ENCODE measurements at places on chromosomes 13 and 19.
A peak's percentile ranks its signal among the peaks of the same experiment; 100 is the strongest.

DNA sequence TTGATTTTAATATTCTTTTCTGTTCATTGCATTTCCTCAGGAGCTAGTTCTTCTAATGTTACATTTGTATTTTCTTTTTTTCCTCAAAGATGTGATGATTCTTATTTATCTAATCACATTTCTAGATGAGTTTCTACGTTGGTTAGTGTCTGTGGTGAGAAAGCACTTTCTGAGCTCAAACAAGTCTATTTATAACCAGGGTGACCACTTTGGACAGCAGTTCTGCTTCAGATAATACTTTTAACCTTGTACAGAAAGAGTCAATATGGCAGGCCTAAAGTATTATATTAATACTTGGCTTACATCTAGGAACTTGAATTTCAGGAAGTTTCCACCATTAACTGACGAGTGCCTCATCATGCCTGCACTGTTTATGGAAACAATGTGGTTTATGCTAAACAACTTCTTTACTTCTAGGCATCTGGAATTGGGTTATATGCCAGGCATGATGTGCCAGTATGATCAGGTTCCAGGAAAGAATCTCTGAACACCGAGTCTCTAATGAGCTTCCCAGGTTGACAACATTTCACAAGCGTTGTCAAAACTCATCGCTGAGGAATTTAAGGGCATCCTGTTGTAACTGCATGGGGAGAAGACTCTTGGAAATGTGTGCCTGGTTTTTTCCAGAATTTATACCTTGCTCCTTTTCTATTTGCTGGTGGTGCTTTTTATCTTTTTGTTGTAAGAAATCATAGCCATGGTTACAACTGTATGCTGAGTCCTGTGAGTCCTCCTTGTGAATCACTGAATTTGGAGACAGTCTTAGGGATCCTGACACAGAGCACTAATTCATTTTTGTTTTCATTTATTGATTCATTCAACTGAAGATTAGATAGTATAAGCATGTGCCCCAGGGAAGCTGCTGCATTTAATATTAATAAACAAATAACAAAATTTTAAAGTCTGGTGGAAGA, 344.4 kb upstream of the PCDH9 start:
- peak; percentile 98 for DNase-seq

- DNase-seq, result no peak
Observed at GRCh38 chr13:112838842-112839117, 130.2 kb upstream of the MCF2L start.

DNA sequence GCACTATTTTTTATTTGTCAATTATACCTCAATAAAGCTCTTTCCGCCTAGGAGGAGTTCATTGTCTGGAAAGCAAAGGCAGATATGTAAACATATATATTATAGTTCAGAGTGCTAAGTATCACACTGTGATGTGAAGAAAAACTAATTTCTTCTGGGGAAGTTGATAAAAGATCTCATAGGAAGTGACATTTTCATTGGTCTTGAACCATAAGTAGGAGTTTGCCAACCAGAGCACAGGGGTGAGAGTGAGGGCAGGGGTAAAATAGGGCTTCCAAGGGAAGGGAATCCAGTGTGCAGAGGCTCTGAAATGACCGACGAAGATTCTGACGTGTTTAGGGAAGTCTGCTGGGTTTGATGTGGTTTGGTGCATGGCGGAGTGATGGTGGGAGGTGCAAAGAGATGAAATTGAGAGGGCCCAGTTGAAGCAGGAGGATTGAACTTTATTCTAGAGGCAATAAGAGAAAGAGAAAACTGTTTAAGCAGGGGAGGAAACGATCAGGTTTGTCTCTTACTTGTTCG, 780 bp upstream of the GTF2F2 start:
- no peak for DNase-seq

GRCh38 chr13:71285700-71286099, 581.3 kb downstream of the DACH1 start:
- no peak for DNase-seq

GRCh38 chr13:80655778-80656511, 315.0 kb upstream of the SPRY2 start:
- no peak for DNase-seq

DNA sequence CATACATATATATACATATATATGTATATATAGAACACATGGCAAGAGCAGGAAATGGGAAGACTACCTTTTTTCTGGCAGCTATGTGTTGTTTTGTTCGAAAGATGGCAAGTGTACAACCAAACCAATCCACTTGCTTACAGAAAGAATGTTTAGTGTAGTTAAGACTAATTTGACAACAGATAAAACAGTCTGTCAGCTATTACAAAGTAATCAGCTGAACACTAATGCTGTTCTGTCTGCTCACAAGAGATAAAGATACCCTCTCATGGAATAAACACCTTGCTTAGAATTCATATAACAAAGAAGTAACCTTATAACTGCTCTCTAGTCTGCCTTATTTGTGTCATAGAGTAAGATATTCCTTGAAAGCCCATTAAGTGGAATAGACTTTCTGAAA, 858 bp upstream of the KCNRG start:
- DNase-seq, result no peak

DNA sequence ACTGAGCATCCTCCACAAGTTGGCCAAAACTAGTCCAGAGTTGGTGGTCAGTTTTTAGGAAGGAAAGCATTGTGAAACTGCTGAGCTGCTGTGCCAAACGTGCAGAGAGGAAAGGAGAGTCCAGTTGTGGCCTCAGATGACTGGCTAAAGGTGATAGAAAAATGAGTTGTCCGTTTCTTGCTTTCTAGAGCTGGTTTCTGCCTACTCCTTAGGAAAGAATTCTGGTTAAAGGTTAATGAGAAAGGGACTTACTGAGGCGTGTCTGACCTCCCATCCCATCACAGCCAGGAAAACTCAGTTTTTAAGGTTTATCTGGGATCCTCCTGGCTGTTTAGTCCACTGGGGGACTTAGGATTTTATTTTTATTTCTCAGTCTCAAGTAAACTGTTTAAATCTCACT, 1186.3 kb downstream of the UQCRFS1 start:
- no peak for DNase-seq

DNA sequence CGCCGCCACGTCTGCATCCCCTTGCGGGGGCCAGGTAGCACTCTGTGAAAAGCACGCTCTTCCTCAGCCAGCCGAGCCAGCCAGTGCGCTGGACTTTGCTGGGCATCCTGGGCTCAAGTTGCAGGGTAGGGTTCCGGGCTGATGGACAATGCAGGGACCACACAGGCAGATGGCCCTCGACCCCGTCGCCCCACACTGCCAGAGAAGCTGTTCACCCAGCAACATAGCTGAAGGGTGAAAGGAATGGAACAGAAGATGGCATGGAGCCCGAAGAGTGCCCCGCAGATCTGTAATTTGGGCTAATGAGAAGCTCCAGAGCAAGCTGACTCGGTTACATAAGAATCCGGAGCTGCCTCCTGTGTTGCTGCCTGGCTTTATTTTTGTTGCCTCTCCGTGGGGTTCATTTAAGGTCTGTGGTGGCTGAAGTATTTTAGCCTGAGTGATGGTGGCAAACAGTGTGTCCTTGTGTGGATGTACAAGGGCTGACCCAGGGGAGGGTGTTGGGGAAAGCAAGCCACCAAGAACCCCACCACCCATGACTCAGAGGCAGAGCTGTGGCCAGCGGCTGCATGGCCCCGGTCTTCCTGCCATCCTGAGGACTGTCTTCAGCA, 105.8 kb downstream of the SOX1 start:
- DNase-seq, result no peak

GRCh38 chr19:48683349-48683748, 10.5 kb upstream of the NTN5 start:
- no peak for DNase-seq

Data from MCF 10A (cell line).